Immature natural killer cell (primary cell): ENCODE measurements at places on chromosomes 7 and 10.

- no peak for DNase-seq
Observed at GRCh38 chr7:110827287-110827855, 263.6 kb upstream of the LRRN3 start.

- no peak for DNase-seq
Observed at GRCh38 chr10:1141701-1142100, 85.5 kb downstream of the WDR37 start.

GRCh38 chr10:4771554-4772201 lies 54.3 kb upstream of the AKR1E2 start:
- DNase-seq, result no peak

DNA sequence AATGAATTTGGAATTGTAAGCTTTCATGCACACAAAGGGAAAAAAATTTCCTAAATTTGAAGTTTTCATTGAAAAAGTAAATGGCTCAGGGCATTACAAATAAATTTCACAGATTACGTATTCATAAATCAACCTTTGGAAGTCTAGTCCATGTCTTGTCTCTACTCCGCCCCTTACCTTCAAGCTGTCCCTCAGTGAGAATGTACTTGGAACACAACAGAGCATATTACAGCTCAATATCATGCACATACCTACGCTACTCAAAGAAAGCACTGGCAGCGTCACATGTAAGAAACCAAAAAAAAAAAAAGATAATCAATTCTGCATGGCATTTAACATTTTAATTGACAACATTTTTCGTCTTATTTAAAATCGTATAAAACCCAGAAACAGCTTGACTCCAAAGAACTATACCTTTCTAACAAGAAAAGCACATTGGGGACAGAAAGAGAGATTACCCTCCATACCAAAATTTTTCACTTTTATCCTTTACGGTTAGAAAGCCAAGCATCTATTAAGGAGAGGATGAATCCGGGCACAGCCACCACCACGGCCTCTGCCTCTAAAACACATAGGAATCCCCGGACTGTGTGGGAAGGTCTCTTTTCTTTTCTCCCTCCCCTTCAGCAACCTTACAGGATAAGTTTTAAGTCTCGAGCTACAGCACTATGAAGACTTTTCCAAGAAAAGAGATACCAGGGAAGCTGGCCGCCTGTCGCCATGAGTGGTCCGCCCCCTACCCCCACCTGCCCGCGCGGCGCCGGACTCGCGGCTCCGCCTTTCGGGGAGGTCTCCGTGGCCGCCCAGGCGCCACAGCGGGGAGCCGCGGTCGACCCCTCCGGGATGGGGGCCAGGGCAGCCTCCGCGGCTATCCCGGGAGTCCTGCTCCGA lies 1.1 kb downstream of the JMJD1C start:
- DNase-seq, result peak; percentile 46

DNA sequence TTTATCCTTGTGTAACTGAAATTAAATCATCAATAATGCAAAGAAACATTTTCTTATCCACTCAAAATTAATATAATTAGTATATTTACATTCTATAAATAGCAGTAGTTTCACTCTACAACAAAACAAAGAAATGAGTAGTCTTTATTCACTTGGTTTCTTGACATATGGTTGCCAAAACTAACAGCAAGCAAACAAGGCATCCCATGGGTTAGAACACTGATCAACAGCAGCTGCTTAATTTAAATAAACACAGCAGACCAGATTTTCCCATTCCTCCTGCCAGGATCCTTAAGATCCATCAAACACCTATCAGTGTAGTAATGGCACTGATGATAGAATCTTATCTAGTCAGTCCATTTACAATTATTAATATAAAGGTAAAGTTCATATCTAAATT lies 22.1 kb downstream of the NCAPG2 start:
- DNase-seq, result no peak

DNA sequence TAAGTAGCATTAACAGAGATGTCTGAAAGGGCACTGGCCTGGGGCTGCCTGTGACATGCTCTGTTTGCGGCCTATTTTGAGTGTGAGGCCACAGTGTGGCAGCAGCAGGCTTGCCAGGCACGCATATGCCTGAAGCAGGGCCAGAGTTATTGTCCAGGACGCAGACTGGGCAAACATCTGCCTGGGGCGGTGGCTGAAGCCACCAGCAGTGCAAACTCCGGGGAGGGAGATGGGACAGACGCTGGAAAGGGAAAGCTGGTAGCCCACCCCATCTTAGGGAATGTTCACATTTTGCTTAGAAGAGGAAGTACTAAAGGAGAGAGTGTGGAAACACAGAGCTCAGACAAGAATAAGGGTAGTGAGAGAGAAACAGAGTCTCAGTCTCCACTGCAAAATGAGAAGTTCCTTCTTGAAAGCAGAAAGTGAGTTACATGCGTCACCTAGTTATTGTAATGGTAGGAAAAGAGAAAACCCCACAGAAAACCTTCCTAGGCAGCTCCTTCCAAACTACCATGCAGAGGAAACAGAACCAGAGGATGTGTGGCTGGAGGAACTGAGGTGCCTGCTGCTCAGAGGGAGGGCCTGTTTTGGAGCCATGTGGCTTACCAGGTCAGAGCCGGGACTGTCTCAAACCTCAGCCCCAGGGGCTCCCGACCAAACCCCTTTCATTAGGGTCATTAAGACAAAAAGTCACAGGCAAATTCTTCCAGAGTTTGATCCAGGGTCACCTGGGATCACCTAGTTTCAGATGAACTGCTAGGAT lies 14.5 kb downstream of the AKR1B1 start:
- no peak for DNase-seq

DNA sequence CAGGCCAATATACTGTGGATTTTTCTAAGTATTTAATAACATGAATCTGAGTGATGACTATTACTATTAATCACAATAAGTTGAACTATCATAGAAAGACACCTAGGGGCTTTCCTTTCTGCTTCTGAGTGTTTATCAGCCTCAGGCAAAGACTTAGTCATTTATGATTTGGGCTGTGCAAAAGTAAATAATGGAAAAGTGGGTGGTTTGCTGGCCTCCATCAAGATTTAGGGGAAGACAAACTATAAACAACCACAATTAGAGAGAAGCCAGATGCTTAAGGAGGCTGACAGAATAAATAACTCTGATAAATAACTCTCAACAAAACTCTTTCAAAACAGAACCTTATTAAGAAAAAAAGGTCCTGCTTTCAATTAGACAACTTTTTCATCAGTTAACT lies 64.7 kb downstream of the MACC1 start:
- DNase-seq, result no peak

DNA sequence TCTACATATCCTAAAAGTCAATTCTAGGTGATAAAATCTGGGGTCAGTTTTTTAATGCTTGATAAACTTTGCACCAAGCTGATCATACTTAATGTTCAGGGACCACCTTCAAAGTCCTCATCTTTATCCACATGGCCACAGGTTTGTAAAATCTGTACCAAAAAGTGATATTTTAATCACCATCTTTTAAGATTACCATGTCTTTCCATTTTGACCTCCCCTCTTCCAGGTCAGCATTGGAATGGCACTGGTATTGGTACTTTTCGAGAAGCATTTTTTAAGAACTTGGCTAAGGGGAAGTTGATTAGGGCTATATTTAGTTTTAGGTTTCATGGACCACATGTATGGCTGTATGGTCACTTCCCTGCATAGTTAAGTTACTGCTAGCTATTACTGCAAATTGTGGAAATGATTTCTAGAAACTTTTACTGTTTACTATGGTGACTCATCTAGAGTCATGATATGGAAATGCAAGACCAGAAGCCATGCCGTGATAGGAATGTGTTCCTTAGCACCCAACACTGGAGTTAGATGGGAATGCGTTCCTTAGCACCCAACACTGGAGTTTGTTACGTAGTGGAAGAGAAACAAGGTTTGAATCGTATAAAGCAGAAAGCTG lies 50.8 kb upstream of the ABLIM1 start:
- DNase-seq, result no peak

- no peak for DNase-seq
Observed at GRCh38 chr10:110399965-110400933, 95.5 kb upstream of the SMNDC1 start.

- no peak for DNase-seq
Observed at GRCh38 chr10:50625649-50626132, 1.9 kb upstream of the SGMS1 start.

- no peak for DNase-seq
Observed at GRCh38 chr10:99537989-99538917, 5.5 kb downstream of the NKX2-3 start.
